Activated CD4-positive, alpha-beta T cell treated with anti-CD3 and anti-CD28 coated beads, Interleukin-2, amount 10 ng/mL, durations not matched to agents 7 days and 5 days (primary cell): ENCODE measurements at places on chromosomes 7 and 10. TPM values are rescaled to one million over a fixed set of nuclear protein-coding genes. Genes with fewer than 3 reads are reported as not detected.

Gene SPDYE8
- not detected for total RNA-seq

Gene HMX2
- not detected for total RNA-seq

Gene SLC16A9
- 0.08 TPM for total RNA-seq

Gene FRAT1
- 5.8 TPM for total RNA-seq
